Natural killer cell treated with Interleukin-12 subunit alpha and Interleukin-12 subunit beta and Interleukin-15 and Interleukin-18, amount 100 ng/mL, for 72 hours (primary cell): ENCODE measurements at places on chromosomes 3 and 15. TPM values are rescaled to one million over a fixed set of nuclear protein-coding genes. Genes with fewer than 3 reads are reported as not detected.
A peak's percentile ranks its signal among the peaks of the same experiment; 100 is the strongest.

BOC gene
- not detected for total RNA-seq

CSTA gene
- not detected for total RNA-seq

SUSD5 gene
- not detected for total RNA-seq

POLG gene
- 184 TPM for total RNA-seq

MUC4 gene
- 0.19 TPM for total RNA-seq

PLSCR5 gene
- total RNA-seq: not detected

CAMK1 gene
- 19.8 TPM for total RNA-seq

C3orf85 gene
- total RNA-seq: not detected

ITPKA gene
- total RNA-seq: 0.22 TPM

DNA sequence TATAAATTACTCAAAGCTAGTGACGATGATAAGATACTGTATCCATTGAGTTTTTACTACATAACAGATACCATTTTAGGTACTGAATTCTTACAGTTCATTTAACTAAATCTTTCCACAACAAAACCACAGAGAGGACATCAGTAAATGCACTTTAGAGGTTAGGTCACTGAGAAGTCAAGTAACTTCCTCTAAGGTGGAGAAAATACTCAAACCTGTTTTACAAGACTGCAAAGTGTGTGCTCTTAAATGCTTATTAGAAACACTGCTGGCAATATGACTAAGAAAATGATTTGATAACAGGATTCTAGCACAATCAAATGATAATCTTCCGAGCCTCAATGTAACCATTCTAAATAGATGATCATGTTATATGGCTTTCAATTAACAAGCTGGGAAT is 99.4 kb downstream of the UBE3A start:
- no peak for DNase-seq

- DNase-seq: no peak
Observed at GRCh38 chr15:82048811-82049210, 3.0 kb upstream of the MEX3B start.

GRCh38 chr3:152797751-152798432 is 37.0 kb upstream of the P2RY1 start:
- no peak for DNase-seq

DNA sequence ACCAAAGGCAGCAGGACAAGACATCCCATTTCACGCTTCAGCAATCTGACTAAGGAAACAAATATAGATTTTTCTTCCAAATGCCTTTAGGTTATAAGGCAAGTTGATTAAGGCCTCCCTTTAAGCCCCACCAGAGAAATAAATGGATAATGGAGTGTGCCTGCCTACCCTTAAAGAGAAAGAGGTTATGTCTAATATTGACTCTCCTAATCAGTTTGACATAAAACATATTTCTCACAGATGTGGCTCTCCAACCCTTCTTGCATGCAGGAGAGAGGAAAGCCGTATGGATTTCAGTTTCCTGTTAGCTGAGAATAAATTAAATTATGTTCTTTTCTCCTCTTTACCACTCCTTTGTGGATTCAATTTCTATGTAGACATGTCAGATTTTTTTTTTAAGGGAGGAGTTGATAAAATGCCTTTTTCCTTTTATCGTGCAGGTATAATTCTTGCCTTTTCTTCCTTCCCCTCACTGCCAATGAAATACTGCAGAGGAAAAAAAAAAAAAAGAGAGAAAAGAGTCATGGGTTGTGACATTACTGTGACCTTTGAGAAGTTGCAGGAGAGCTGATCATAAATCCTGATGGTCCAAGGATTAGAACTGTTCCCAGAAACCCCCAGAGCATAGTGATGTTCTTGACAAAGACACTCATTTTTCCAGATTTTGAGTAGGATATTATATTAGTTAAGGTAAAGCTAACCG is 355.3 kb upstream of the SLCO3A1 start:
- DNase-seq: no peak

DNA sequence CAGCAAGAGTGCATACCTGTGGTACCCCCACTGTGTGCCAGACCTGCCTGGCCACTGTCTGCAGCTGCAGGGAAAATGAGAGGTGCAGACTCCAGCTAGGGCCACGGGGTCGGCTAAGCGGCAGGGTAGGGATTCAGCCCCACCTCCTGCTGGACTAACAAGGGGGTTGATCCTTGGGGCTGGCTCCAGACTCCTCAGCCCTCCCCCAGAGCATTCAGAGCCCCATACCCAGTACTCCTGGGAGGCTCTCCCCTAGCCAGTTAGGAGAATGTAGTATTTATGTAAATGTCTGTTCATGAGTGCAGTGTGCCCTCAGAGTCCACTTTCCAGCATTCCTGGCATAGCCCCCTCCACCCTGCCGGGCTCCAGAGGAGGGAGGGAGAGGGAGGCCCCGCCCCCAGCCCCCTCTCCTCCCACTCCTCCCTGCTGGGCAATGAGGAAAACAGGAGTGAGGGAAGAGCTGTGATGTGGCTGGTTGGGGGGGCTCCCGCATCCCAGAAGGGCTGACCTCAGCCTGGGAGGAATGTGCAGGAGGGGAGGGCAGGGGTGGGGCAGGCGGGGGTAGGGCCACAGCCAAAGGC is 4.5 kb upstream of the SEMA3B start:
- DNase-seq: no peak

- DNase-seq: no peak
Observed at GRCh38 chr15:67343206-67343605, 88.6 kb downstream of the IQCH start.

DNA sequence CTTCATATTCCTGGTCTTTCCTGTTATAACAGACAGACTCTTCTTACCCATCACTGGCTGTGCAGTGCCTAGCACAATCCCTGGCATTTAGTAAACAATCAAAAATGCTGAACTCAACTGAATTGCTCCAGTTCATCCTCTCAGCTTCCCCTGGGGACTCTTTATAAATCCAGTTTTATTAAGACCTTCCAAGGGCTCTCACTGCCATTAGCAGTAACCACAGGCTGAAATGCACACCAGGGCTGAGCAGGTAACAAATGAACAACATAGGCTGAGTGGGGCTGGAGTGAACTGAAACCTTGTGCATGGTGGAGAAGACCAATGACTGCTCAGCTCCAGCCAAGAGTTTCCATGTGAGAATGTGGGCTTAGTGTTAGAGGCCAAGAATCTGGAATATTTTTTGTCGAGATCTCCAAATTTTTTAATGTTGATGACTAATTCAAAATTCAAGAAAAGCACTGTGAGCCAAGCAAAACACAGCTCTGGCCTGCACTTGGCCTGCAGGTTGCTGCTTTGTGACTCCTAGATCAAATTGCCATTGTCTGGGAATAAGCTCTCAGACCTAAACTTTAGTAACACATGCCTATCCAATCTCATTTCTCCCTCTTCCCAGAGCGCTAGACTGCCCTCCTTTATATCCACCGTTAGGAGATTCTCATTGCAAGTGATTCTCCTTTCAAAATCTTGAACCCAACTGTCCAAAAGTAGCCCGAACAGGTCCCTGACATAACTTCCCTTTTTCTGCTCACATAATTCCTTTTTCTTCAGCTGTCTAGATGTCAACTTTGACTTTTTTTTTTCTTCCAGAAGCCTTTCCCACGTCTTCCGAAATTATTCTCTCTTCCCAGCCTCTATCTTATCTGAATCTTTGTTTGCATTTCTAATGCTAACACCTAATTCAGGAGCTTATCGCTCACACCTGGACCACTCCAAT is 7.4 kb downstream of the SQOR start:
- no peak for DNase-seq

DNA sequence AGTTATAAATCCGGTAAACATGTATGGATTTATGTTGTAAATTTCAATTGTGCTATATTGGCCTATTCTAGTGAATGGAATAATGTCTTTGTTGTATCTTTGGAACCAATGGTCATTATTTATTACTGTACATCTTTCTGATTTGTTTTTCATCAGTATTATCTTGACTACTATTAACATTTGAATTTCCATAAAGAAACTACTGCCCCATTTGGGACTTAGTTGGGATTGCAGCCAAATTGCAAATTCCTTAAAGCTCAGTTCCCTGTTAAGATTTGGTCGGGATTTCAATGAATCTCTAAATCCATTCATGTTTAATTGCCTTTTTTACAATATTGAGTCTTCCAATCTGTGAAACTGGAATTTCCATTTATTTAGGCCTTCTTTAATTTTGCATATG is 822.4 kb upstream of the CADM2 start:
- DNase-seq: no peak

DNA sequence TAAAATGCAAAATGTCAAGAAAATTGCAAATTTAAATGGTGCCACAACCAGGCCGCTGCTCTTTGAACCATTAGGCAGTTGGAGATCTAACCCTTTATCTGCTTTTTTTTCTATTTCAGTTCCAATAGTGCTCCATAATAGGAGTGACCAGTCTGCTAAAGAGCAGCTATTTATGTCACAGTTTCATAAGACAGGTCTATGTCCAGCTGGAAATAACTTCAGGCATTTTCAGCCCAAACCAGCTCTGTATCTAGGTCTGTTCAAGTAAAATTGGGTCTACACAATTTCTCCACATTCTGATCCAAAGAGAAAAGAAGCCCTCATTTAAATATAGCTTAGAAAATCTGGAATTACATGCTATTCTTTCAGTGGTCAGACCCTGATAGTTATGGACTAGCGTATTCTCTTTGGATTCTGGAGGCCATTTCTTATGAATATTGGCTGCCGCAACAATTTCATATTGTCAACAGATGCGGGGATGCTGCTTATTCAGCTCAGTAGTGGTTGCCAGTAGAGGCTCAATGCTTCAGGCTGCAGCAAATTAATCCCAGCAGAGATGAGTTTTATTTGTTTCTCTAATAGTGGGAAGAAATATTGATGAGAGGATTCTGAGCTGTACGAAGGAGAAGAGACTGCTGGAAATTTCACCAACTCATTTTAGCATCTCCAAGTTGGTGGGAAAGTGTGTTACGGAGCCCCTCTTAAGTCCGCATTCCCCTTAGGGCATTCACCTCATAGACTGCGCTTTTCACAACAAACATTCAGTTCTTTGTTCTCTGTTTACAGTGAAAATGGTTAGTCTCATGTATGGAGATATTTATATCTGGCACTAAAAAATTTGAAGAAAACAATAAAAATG is 887.0 kb downstream of the ROBO1 start:
- DNase-seq: no peak

GRCh38 chr3:182400838-182401237 is 392.5 kb upstream of the ATP11B start:
- DNase-seq: no peak

DNA sequence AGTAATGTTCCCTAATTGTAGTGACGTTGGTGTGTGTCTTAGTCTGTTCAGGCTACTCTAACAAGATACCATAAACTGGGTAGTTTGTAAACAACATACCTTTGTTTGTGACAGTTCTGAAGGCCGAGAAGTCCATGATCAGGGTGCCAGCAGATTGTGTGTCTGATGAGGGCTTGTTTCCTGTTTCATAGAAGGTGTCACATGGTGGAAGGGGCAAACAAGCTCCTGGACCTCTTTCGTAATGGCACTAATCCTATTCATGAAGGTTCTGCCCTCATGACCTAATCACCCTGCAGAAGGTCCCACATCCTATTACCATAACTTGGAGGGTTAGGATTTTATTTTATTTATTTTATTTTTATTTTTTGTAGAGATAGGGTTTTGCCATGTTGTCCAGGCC is 11.1 kb downstream of the ATXN7 start:
- no peak for DNase-seq

- DNase-seq: no peak
Observed at GRCh38 chr15:50778086-50778485, 12.6 kb upstream of the SPPL2A start.

DNA sequence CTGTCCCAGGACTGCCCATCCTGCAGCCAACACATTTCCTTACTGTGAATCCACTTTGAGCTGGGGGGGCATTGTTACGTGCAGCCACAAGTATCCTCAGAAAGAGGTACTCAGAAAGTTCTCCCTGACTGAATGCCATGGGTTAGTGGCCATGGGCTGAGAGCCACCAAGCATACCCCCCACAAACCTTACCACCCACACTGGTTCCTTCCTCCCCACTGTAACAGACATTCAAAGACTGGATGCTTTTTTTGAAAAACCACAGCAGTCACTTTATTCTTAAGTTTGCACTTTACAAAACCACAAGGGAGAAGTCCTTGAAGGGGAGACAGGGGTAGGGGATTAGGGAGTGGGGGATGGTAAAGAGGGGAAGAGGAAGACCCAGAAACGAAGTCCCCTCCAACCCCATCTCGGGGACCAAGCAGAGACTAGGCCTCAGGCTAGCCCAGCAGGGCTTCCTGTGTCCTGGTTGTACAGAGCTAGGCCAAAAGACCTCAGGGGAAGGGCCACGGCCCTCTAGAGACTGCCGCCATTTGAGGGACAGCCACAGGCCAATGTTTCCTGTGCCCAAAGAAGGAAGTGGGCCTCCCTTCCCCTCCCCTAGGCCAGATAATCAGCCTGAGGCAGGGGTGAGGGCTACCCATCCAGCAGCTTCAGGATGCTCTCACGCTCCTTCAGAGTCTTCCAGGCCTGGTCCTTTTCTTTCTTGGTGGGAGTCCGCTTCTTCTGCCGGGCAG is 10.1 kb upstream of the CAMK1 start:
- peak; percentile 76 for DNase-seq

DNA sequence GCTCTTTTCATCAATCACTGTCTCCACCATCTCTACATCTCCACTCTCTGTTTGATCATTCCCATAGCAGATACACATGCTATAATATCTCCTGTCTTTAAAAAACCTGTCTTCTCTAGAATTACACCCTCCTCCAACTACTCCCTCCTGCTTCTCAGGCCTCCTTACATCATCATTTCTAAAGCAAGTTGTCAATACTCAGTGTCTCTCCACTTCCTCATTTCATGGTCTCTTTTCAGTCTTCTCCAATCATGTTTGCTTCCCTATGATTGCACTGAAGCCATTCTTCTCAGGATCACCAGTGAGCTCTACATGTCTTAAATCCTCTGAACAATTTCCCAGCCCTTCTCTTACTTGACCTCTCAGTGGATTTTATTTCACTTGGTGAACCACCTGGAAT is 87.0 kb upstream of the ZNF280D start:
- DNase-seq: no peak

GRCh38 chr3:99330281-99330680 is 308.1 kb upstream of the COL8A1 start:
- no peak for DNase-seq

GRCh38 chr3:126117786-126118185 is 33.9 kb upstream of the SLC41A3 start:
- no peak for DNase-seq

GRCh38 chr15:52220937-52221660 is 29.9 kb upstream of the GNB5 start:
- no peak for DNase-seq

- DNase-seq: no peak
Observed at GRCh38 chr3:39810647-39811161, 1.3 kb downstream of the MYRIP start.

GRCh38 chr3:134350861-134351311 is 23.4 kb downstream of the AMOTL2 start:
- DNase-seq: no peak

DNA sequence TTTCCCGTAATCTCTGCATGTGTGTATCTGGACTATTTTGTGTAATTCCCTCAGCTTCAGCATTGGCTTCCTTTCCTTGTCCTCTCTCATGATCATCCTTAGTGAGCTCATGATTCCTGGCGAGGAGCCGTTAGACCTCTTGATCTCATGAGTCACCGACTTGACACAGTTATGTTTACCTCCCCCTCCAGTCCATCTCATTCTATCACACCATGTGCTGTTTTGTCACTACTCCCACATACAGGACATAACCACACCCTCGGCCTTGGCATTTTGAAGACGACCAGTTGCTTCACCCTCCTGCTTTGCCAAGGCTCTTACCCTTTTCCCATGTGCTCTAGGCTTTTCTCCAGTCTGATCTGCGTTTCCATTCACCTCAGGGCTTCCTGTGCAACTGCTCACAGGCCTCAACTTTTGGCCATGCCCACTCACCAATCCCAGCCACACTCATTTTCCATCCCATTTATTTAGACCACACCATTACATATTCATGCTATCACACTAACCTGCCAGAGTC is 41.5 kb downstream of the CP start:
- DNase-seq: no peak
